ENCODE measurements at places on chromosomes 7 and 10.

DNA sequence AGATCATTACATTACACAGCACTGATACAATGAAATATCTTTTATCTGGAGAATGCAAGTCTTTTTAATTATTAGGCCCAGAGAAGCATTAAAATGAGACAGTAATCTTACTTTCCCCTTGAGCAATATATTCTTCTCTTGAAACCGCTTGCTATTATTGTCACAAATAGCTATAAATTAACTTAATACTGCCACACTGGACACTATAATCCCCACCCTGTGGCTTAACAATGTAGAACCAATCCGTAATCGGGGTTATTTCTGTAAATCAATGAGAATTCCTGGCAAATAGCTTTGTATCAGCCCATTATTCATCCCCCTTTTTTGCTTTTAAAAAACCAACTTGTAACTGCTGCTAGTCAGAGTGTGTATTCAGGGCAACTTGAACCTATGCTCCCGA, 366.2 kb upstream of the VWC2 start:
- DNase-seq: no peak

DNA sequence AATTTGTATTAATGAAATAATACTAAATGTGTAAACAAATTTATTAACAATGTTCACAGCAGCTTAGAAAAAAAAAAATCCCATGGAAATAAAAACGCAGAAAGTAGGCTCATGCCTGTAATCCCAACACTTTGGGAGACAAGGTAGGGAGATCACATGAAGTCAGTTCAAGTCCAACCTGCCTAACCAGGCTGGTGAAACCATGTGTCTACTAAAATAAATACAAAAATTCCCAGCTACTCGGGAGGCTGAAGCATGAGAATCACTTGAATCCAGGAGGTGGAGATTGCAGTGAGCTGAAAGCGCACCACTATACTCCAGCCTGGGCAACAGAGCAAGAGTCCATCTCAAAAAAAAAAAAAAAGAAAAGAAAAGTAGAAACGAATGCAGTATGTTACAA, 36.2 kb downstream of the LARP4B start:
- DNase-seq: no peak

DNA sequence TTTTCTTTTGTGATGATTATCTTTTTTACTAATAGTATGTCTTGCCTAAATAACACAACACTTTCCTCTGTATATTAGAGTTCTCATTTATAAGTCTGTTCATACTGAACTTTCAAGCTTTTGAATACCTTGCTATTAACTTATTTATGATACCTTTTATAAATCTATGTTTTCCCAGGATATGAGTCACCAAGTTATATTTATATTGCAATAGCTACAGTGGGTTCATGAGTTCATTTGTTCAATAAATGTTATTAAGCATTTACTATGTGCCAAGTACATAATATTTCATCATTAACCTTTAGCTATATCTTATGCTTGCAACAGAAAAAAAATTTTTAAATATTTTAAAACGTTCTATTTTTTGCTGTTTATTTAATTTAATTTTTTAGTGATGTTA, 18.3 kb downstream of the CLCN1 start:
- peak; percentile 12 for DNase-seq

DNA sequence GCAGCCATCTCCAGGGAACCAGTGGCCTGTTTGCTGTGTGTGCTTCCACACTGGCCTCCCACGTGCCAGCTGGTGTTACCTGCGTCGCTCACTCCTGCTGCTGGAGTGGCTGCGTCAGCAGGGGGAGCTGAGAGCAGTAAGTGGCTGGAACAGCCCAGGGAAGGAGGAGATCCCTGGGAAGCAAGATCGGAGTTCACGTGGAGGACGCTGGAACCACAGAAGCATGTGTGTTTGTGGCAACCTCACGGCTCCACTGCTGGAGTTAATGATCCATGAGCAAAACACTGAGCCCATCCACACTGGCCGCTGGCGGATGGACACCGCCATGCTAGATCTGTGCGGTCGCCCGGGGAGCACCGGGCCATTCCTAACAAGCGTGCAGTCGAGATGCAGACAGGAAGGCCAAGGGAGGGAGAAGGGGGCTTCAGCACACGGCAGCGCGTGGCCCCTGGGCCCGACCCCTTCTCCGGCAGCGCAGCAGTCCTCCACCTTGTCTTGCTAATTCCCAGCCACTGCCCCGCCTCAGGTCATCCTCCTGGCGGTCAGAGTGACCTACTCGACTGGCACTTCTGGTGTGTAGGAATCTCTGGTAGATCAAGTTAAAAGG, 68.5 kb upstream of the EEPD1 start:
- peak; percentile 41 for DNase-seq

GRCh38 chr7:28405662-28406061, 6.7 kb upstream of the CREB5 start:
- DNase-seq: peak; percentile 97

DNA sequence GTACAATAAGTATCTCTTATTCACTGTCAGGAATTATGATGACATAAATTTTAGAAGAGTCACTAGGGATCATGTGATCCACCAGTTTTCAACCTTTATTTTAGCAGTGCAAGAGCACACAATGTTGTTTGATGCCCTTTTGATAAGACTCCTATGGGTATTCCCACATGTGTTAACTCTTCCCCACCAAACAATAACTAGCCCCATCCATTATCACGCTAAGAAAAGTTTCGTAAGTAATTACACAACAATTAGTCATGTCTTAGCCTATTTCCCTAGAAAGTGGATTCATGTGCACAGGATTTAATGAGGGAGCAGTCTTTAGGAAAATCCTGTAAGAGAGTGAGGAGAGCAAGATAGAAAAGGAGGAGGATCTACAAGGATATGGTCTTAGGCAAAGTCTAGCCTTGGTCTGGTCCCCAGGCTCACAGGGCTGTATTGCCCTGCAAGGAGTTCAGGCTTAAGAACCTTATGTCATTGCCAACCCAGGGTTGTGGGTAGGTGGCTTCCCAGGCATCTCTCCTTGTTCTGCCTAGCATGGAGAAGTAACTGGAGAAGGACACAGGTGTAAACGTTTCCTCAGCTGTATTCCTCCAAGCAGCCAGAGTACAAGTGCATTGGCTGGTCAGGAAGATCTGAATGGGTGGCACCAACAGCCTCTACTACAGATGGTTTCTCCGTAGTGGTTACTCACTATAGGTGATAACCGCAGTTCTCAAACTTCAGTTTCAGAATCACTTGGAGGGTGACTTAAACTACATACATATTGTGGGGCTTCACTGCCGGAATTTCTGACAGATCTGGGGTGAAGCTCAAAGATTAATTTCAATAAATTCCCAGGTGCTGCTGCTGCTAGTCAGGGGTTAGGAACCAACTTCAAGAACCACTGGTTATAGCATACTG, 574.5 kb downstream of the SUGCT start:
- no peak for DNase-seq

- peak; percentile 16 for DNase-seq
These were observed 215.8 kb upstream of the FZD8 start for GRCh38 chr10:35857860-35858259.

DNA sequence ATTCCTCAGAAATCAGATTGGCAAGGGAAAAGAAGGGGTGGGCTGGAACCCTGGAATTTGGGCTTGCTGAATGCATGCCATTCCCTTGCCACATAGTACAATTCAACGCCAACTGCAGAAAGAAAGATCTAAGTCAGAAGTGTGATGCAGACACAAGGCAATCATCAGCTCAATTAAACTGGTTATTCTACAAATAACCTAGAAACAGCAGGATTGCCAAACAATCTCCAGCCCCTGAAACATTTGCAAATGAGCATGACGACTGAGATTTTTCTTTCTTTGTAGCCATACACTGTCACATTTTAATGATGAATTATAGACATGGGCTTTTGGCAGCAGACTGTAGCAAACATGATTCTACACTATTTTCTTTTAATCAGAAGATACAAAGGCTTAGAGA, 16.5 kb upstream of the CREB5 start:
- no peak for DNase-seq

- DNase-seq: no peak
These were observed 393.4 kb downstream of the TFEC start for GRCh38 chr7:115637128-115637527.

- DNase-seq: no peak
These were observed 348.0 kb downstream of the GPAM start for GRCh38 chr10:111835574-111835973.

GRCh38 chr10:61096056-61096455, 152.1 kb upstream of the RHOBTB1 start:
- DNase-seq: no peak

DNA sequence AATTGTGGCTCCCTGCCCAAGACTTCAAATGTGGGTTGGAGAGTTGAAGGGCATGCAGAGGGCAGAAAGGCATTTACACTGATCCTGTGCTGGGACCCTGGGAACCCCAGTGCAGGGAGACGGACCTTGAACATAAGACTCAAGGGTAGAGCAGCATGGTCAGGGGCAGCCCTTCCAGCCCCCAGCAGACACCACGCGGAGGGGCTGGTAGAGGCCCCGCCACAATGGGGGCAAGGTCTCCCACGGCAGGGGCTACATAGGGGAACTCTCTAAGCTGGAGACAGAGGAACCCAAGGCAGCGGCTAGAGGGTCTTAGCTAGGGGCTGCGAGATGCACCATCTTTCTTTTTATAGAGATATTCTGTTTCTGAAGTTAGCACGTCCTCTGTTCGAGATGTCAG, 45.2 kb upstream of the EBF3 start:
- DNase-seq: no peak

GRCh38 chr10:14953424-14954000, 384 bp downstream of the DCLRE1C start:
- DNase-seq: peak; percentile 67

DNA sequence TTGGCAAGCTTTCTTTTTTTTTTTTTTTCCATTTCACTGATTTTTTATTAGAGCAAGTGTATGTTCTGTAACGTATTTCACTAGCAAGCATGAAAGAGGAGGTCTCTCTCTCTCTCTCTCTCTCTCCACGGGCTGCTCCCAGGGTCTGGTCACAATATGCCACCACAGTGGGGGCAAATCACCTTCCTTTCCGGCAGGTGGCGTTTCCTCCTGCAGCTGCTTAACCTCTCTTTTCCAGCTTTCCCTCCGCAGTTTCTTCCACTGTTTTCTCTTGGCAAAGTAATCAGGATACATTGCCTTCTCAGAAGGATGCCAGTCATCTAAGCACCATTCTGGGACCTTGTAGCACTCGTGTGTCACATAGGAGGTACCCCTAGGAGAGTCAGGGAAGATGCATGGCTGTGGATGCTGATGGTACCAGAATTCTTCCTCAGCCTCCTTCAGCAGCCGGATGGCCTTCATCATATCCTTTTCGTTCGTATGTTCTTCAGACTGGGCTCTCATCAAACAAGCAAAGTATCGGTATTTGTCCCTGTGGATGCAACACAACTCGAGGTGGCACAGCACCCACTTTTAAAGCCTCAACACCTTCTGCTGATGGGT, 197.3 kb upstream of the PODXL start:
- DNase-seq: no peak

GRCh38 chr7:50812841-50813475, 30.3 kb upstream of the GRB10 start:
- peak; percentile 70 for DNase-seq

- DNase-seq: no peak
These were observed 376.4 kb downstream of the TCERG1L start for GRCh38 chr10:130935128-130935439.

GRCh38 chr10:113517901-113518260, 35.0 kb upstream of the HABP2 start:
- DNase-seq: no peak

DNA sequence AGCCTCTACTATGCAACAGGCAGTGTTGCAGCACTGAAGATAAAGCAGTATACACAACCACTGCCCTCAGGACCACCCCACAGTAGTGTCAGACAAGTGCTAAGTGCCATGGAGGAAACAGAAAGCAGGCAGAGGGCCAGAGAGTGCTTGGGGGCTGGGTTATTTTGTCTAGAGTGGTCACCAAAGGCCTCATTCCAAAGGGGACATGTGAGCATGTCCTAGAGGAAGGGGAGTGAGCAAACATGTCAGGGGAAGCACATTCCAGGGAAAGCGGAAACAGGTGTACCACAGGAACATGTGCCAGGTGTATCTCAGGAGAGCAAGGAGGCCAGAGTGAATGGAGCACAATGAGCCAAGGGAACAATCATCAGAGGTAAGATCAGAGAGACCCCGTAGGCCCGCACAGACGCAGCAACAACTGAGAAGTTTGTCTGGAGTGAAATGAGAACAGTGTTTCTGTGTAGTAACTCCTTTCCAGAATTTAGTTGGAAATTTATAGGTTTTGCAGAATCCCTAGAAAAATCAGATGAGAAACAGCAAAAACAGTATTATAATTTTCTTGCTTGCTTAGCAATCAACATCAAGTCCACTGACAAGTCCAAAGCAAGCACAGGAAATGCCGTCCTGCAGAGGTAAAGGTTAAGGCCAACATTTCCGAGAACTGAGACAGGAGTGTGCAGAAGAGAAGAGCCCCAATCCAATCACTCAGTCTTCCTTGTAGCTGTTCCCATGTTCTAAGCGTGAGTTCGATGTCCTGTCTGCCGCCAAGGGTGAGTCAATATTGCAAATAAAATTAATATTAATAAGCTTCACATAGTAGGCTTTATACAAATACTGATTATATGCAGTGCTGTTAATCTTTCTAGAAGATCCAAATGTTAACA, 67.3 kb downstream of the SGMS1 start:
- no peak for DNase-seq

GRCh38 chr10:101668566-101668965, 26.4 kb downstream of the FBXW4 start:
- DNase-seq: no peak

- peak; percentile 77 for DNase-seq
These were observed 19.8 kb downstream of the COL1A2 start for GRCh38 chr7:94414481-94414880.

GRCh38 chr10:75011221-75011620, 100.2 kb upstream of the SAMD8 start:
- DNase-seq: no peak

DNA sequence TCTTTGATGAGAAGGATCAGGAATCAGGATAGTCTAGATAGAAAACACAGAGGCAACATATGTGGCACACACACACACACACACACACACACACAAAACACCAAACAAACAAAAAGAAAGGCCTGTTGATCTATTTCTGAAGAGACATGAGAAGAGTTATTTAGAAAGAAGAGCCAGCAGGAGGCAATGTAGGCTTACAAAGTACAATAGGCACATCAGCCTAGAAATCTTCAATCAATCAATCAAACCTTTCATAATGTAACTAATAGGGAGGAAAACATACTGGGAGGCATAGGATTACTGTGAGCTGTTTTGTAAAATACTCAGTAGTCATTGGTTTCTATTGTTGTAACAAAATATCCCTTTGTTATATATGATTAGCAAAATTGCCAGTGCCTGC, 47.3 kb upstream of the TES start:
- no peak for DNase-seq

- no peak for DNase-seq
These were observed 101.7 kb upstream of the SFMBT2 start for GRCh38 chr10:7512487-7512886.

DNA sequence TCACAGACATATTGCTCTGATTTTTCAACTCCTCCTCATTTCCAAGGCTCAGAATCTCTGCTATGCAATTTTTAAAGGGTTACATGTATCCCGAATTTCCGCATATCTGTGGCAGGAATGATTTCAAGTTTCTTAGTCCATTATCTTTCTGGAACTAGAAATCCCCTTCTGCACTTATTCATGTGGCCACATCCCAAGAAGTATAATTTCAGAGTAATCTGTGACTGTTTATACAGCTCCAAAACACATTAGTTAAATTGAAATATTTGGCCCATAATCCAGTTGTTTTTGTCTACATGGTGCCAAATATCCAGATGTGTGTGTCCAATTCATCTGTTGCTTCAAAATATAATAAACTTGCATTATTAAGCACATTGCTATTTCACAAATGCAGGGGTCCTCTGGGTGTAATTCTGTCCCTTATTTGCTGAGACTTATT, 271.2 kb downstream of the ARHGAP12 start:
- no peak for DNase-seq

GRCh38 chr7:138776166-138776833, 21.5 kb upstream of the TMEM213 start:
- DNase-seq: no peak

GRCh38 chr10:104501864-104502579, 139.1 kb upstream of the SORCS3 start:
- no peak for DNase-seq

Data from IMR-90 (cell line).